ENCODE measurements at places on chromosomes 3 and 15.

- DNase-seq = no peak
These were observed 58.7 kb downstream of the MORC1 start for GRCh38 chr3:109059264-109059663.

- no peak for DNase-seq
These were observed 827 bp downstream of the PLCB2 start for GRCh38 chr15:40306908-40307307.

DNA sequence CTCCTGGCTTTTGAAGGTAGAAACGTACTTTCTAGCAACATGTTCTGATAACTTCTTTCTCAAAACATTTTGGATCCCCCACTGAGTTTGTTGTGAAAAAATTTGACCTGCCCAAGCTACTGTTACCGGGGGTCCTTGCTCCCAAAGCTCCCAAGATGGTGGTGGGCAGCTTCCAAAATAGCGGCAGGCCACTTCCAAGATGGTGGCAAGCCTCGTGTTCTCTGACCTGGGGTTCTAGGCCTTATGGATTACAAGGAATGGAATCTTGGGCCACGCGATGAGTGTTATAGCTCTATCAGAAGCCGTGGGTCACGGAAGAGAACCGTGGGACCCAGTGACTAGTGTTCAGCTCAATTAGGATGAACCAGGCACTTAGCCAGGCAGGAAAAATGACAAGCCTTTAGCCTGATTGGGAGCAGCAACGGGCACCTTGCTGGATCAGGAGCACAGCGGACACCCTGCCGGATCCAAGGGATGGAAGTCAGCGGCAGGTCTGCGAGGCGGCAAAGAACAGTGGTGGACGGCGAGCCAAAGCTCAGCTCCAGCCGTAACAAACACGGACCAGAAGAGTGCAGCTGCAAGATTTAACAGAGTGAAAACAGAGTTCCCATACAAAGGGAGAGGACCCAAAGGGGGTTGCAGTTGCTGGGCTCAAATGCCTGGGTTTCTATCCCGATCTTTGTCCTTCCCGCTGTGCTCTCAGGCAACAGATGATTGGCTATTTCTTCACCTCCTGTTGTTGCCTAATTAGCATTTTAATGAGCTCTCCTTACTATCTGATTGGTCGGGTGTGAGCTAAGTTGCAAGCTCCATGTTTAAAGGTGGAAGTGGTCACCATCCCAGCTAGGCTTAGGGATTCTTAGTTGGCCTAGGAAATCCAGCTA, 133.3 kb downstream of the WDR72 start:
- no peak for DNase-seq

DNA sequence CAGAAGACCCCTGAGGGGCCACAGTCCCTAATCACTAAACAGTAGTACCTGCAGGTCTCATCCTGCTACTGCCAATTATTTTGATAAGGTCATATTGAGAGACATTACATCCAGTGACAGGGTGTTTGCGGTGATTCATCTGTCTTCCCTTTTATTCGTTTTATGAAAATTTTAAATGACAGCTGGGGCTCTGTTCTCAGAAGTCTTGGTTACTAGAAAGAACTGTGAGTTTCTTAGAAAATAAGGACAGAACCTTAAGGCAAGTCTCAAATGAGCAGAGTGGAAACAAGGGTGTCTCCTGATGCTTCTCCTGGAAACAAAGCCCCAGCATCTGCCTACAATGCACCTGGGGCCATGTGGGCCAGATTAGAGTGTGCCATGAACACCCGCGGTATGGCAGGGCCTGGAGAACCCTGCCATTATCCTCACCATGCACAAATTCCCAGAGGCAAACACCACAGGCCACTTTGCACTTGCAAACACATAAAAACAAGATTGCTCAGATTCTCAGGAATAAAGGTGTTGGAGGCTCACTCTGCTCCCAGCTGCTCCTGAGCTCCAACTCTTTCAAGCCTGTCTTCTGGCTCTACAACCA, 66.3 kb upstream of the IQSEC1 start:
- no peak for DNase-seq

DNA sequence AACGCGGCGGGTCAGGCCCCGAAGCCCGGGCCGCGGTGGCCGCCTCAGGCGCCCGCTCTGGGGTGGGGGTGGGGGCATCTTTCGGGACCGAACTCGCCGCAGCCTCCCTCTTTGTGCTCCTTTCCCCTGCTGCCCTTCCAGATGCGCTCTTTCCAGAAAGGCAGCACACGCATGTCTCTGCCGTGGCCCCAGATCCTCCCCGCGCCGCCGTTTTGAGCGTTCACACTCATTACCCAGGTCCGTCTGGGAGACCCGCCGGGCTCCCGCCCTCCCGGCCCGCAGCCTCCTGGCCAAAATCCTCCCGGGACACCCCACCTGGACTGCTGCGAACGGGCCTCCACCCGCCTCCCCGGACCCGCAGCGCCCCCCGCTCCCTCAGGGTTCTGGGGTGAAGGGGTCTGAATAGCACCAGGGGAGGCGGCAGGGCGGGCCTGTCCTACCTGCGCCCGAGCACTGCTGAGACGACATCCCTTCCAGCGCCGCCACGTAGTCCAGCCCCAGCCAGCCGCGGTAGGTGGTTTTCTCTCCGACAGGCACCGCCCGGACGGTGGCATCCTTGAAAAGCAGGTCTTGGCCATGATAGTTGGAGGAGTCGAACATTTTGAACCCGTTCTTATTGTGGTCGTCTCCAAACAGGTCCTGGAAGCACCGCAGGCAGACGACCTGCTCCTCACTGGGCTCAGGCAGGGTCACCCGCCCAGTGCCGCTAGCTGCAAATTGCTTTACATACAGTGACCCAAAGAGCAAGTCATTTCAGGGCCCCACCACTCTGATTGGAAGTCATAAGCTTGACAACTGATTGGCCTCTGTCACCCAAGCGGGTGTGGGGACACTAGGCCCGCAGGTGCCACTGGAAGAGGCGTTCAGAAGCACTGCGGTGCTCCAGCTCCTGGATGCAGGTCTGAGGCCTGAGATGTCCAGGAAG, 25.9 kb downstream of the MELTF start:
- no peak for DNase-seq

DNA sequence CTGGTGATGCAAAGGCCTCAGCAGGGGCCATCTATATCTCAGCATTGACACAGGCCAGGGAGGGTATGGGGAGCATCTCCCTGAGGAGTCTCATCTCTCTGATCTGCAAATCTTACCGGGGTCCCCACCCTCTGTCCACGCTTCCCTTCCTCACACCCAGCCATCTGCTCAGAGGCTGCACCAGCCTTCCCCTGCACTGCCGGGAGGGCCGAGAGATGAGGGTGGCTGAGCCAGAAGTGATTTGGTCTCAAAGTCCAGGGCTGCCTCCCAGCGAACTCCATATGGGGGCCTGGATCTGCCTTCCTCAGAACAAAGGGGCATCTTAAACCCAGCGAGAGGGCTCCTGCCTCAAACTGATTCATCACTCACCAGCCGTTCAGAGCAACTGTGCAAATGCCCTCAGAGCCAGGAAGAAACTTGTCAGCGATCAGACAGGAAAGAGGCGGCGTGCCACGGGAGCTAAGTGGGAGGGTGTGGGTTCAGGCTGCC, 4.6 kb downstream of the IGDCC3 start:
- DNase-seq = no peak

GRCh38 chr3:100553618-100554372, 55.6 kb upstream of the ADGRG7 start:
- DNase-seq = no peak

DNA sequence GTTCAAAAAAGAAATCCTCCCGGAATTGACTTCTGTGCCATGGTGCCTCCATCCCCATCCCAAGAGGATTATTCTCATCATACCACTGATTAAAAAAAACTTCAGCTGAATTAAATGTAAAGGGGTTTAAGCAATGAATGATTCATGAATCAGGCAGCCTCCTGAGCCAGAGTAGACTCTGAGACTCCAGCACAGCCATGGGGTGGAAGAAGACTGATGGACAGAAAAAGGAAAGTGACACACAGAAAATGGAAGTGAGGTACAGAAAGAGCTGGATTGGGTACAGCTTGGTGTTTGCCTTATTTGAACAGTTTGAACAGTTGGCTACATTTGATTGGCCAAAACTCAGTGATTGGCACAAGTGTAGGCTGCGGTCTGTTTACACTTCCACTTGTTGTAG, 224.8 kb upstream of the ATP10A start:
- no peak for DNase-seq

- DNase-seq = no peak
These were observed 191.0 kb downstream of the ITPR1 start for GRCh38 chr3:4684117-4684516.

DNA sequence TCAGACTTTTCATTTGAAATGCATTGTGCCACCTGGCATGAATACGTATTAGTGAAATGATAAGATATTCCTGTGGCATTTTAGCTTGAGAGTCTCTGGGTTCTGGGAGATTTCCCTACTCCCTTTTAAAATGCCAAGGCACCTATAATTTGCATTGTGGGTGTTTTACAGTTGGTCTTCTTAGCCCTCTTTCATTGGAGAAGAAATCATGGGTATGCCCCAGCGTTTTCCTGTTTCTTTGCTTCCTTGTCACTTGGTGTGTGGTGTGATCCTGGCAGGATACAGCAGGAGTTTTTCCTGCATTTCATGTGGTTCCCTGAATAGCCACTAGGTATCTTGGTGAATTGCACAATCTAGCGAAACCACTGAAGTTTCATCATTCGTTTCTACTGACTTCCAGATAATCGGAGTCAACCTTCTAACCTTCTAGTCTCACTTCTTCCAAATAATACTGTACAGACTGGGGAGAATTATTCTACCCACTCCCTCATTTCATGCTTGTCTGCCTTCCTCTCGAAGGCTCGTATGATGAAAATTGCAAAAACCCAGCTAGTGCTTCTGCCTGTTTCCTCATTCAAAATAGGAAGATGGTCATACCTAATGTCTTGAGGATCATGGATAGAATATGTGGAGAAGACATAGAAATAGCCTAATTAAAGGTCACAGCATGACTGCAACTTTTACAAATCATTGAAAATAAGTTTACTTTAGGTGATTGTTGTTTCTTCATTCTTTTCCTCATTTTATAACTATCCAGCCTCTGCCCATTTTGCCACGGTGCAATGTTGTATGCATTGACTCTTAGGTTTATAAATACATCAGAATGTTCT, 2.6 kb downstream of the BHLHE40 start:
- DNase-seq = no peak

- DNase-seq = no peak
These were observed 102.4 kb upstream of the EOMES start for GRCh38 chr3:27824312-27825200.

DNA sequence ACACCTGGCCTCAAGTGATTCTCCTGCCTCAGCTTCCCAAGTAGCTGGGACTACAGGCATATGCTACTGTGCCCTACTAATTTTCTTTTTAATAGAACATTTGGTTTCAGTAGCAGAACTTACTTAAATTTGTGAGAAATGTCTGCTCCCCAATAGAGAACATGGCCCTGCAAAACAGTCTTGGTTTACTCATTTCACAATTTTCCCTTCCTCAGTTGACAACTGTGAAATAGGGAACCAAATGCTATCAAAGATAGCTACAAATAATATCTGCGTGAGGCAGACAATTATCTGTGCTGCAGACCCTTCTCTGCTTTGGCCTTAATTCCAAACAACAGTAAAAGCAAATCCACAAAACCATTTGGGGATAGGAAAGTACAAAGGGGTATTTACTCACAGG, 22.6 kb downstream of the METTL6 start:
- DNase-seq = no peak

DNA sequence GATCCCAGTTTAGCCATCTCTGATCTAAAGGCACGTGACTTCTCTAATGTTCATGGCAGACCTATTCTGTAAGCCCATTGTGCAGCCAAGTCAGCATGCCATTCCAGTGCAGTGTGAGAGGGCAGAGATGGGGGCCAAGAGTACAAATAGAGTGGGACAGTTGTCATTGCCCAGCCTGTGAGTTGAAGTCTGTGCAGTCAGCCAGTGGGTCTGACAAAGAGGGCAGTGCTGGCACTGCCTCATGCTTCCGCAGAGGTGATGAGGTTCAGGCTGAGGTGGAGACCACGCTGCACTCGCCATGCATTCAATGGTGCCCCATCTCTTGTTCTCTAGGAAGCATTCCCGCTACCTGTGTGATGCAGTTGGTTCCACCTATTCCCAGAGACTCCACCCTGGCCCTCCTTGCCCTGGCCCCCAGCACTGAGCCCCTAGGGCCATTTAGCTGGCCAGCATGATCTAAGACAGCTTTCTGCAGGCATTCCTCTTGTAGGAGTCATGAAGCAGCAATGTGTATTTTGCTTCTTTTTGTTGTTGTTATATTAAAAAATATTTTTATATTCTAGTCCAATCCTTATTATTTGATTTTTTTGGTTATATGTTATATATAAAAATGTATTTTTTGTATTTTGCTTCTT, 3.7 kb downstream of the MRAS start:
- DNase-seq = no peak

- no peak for DNase-seq
These were observed 29.4 kb downstream of the RNU5B-1 start for GRCh38 chr15:65333856-65334255.

- peak; percentile 14 for DNase-seq
These were observed 878 bp downstream of the SPPL2A start for GRCh38 chr15:50764461-50765194.

DNA sequence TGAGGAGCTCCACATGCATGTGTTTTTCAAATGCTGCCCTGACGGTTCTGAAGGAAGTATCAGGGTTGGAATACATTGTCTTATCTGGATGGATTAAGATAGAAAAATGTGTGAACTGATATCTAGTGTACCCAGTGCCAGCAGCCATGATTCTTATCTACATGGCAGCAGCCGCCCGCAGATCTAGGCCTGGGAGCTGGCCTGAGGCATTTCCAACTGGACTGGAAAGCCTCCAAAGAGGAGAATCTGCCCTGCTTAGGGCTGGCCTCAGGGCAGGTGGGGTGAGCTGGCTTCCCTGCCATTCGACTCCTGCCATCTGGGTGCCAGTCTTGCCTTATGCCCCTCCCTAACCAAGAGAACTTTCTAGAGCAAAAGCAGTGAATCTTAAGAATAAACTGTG, 125.8 kb downstream of the SSR3 start:
- DNase-seq = no peak

DNA sequence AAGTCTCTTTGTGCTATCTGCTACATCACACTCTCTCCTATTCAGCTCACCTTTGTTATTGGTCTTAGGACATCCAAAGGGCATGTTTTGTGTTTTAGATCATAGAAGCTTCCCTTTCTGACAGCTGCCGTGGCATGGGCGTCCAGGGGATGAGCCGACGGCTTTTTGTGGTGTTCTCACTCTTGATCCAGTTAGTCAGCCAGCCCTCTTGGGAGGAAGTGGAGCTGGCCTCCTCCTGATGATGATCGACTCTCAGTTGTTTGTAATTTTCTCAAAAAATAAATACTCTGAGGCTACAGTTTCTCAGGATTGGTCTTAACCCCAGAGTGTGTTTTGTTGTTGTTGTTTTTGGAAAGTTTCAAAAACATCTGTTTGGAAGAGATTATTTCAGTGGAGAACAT, 34.4 kb downstream of the BOC start:
- DNase-seq = no peak

- no peak for DNase-seq
These were observed 190.6 kb upstream of the ADAMTS9 start for GRCh38 chr3:64878362-64878761.

- no peak for DNase-seq
These were observed 16.5 kb downstream of the THSD4 start for GRCh38 chr15:71131601-71132362.

GRCh38 chr15:66578286-66578875, 12.6 kb upstream of the LCTL start:
- no peak for DNase-seq

All from activated gamma-delta T cell treated with anti-CD3 and anti-CD28 coated beads, Interleukin-2, amount 50 U/mL, for 16 hours (primary cell).